ENCODE measurements at places on chromosomes 16 and 17.

DNA sequence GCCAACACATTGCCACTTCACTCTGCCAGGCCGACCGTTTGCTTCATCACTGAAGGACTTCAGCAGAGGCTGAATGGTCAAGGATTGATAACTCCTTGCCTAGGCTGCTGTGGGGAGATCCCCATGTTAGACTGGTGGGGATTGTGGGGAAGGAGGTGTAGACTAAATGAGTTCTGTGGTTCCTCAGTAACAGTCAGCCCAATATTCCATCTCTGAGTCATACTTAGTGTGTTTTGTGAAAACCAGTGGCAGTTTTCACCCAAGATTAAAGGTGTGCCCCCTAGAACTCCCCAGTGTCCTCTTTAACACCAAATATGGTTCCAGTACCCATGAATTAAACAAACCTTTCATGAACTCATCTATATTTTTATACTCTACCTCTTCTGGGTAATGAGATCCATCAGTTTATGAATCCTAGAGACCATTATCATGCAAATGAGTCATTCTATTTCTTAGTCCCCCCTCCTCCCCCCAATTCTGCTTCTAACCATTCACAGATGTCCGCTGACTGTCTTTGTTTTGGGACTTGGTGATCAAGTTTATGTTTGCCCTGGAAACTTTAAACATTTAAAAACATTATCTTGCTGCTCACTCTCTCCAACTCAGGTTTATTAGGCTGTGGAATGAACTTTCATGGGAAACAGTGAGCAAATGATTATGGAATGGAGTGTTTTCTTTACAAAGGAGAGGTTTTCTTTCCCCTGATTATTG, 66.8 kb upstream of the GAS7 start:
- DNase-seq = no peak

DNA sequence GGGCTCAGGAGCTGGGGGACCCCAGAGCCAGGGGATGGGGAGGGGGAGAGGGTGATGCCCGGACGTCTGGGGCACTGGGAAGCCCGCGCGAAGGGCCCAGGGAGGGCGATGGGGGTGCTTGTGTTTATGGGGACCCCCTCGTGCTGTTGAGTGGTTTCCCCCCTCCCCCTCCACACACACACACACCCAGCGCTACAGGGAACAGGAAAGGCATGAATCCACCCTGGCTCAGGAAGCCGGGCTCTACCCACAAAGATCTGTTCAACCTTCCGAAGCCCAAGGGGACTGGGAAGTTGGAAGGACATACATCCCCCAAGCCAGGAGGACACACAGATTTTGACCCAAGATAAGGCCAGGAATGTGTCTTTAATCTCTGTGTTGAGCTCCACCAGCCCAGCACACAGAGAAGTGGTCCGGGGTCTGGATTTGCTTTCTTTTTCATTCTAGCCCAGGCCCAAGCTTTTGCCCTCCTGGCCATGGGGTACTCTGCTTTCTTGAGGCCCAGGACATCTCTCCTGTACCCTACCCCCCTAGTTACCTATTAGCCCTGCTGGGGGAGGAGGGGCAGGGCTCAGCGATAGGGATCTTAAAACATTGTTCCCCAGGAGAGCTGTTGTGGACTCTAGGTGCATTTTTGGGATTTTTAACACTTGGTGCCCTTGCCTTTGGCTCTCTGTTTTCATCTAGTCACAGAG, 1.2 kb downstream of the UBALD2 start:
- DNase-seq = no peak

- no peak for DNase-seq
Measured at GRCh38 chr17:31156326-31156725, 61.5 kb downstream of the NF1 start.

- peak; percentile 40 for DNase-seq
Measured at GRCh38 chr17:39636927-39637736, at the start of gene STARD3. Gene STARD3, plus strand, starts transcription at chr17:39637144. Its CDS starts 16,388 bp downstream, at chr17:39653532.

- DNase-seq = no peak
Measured at GRCh38 chr17:9368631-9369030, 207.0 kb downstream of the STX8 start.

- DNase-seq = no peak
Measured at GRCh38 chr17:27821318-27821717, 21.0 kb upstream of the NOS2 start.

- DNase-seq = no peak
Measured at GRCh38 chr16:86734543-86735460, 156.5 kb downstream of the FOXL1 start.

GRCh38 chr16:53457670-53458069, 23.4 kb downstream of the RBL2 start:
- DNase-seq = no peak

- no peak for DNase-seq
Measured at GRCh38 chr16:74607962-74608356, 1.0 kb upstream of the GLG1 start.

DNA sequence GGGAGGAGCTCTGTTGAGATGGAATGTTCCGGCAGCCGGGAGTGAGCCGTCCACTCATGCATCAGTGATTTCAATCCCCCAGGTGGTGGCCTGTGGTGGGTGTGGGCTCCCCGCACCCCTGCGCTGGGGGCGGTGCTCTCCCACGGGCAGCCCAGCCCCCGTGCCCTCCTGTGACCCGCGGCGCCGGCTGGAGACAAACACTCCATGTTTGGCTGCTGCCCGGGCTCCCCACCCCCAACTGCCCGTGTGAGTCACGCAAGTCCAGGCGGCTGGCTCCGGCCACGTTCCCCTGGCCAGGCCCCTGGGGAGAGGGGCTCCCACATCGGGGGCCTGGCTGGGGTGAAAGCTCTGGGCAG, 29.4 kb downstream of the CACNA1H start:
- no peak for DNase-seq

DNA sequence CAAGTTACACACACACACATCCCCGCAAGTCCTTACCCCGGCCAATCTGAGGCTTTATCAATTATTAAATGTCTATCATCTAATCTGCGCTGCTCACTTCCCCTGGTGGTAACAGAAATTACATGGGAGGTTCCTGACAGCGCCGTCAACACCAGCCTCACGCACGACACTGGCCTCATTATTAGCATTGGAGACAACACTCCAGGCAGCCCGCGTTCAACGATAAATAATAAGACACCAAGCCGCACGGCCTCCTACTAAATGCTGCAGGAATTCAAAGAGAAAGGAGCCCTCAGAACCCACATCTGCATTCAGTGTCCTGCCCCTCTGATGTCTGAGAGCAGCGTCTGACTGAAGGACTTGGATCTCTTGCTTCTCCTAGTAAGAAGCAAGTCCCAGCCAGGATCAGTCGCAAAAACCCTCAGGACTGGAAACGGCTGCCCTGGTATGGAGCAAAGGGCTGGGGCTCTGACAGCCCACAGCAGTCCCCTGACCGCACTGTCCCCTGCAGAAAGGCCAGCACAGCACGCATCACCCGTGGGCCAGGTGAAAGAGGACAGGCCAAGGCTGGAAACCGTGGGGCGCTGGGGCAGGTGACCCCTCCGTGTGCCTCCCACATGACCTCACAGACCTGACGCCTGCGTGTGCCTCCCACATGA, 7.6 kb upstream of the RPH3AL start:
- DNase-seq = no peak

DNA sequence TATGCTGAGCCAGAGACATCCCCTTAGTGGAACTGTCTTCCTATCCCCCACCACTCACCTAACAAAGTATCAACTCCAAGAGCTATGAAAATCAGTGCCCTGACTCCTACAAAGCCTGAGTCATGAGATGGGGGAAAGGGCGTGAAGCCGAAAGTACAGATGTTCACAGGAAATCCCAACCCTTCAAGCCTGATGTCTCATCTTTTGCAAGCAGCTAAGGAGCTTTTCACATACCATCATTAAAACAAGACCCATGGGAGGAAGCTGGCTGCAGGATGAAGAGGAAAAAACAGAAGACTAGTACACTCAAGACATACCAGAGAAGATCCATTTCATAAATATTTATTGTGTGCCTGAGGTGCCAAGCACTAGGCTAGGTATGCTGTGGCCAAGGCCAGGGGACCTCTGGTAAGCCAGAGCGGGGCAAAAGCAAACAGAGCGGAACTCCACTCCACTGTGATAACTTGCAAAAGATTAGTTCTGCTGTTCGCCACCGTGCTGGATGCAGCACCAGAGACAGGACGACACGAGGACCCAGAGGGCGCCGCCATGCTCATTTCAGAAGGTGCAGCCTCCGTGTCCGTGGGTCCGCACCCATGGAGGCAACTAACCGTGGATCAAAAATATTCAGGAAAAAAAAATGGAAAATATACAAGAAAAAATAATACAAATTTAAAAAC, 4.5 kb upstream of the MNT start:
- no peak for DNase-seq

DNA sequence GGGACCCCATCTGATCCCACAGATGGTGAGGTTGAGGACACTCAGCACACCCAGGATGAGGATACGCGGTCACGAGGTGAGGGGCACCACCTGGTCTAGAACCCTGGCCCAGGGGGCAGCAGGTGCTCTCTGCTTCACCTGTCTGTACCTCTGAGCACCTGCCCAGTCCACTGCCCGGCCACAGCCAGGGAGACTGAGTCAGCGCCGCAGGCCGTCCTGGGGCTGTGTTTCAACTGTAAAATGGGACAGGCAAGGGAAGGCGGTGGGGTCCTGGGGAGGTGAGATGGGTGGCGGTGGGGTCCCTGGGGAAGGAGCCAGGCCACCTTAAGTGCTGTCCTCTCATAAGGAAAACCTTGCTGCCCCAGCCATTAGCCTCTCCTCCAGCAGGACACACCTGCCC, 60.4 kb downstream of the ENGASE start:
- no peak for DNase-seq

- no peak for DNase-seq
Measured at GRCh38 chr17:37054894-37055293, 106.1 kb downstream of the AATF start.

DNA sequence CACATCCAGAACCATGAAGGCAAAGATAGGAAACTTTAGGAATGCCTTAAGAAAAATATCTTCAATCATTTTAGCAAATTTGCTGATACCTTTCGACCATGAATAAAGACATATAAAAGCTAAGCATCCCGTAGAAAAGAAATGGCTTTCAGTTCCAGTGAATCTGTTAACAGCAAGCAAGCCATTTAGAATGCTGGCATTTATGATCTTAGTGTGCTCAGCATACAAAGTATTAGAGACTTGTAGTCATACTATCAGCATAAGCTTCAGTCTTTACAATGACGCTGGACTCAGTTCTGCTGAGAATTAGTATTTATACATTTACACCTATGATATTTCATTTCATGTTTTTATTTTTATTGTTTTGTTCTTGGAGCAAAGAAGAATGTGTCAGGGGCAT, 38.7 kb downstream of the VAT1L start:
- no peak for DNase-seq

- no peak for DNase-seq
Measured at GRCh38 chr17:63623786-63624530, 1.7 kb downstream of the MAP3K3 start.

DNA sequence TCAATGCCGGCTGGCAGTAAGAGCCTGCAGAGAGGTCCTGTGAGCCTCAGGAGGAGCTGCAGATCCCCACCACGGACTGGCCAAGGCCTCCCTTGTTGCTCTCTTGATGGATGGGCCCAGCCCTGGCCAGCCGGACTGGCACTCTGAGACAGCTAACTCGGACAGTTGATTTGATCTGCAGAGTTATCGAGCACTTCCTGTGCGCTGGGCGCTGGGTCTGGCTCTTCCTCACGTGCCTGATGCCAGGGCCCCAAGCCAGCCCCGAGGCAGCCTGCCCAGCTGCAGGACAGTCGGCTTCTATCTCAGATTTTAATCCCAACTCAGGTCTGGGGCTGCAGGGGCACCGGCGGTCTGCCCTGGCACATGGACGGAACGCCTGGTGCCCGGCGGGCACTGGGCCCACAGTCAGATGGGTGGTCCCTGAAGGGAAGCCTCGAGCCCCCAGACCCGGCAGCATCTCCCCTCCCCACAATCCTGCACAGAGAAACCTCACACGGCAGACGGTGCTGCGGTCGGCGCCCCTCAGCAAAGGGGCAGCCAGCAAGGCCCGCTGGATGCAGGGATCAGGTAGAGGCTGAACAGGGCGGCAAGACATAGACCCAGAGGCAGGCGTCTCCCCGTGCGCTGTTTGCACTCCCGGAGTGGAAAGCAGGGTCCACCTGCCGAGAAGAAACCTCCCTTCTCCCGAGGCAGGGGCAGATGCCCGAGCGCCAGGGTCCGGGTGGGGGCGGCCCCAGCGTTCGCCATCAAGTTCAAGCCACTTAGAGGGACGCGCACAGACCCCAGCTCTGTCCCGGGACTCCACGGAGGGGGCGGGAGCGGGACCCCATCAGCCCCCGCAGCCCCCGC, 34.0 kb downstream of the TIMM22 start:
- DNase-seq = no peak

GRCh38 chr17:36641331-36641876, 40.0 kb downstream of the MRM1 start:
- DNase-seq = no peak

GRCh38 chr16:11401161-11402050, 56.1 kb downstream of the RMI2 start:
- DNase-seq = no peak

DNA sequence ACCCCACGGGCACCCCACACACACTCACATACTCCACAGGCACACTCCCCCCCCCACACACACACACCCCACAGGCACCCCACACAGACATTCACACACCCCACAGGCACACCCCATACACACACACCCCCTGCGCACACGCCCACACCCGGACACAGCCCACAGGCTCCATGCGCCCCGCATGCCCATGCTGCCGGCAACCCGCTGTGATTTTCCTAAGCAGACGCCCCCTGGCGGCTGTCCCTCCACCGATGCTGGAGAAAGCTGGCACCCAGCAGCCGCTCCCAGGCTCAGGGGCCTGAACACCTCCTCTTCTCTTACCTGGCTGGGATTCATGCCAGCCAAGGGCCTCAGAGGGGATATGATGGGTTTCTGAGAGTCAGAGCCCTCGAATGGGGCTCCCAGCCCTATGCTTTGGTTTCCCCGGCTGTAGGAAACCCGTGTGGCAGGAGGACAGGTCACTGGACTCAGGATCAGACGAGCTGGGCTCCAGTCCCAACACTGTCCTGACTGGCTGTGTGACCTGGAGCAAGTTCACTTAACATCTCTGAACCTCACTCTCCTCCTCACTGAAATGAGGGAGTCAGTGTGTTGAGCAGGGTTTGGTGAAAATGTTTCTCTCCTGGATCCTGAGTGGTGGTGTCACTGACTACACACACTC, 19.6 kb upstream of the TNFRSF13B start:
- no peak for DNase-seq

GRCh38 chr17:80379348-80379747, 35.6 kb upstream of the ENDOV start:
- DNase-seq = no peak
